ENCODE measurements at places on chromosomes 3 and 15.

DNA sequence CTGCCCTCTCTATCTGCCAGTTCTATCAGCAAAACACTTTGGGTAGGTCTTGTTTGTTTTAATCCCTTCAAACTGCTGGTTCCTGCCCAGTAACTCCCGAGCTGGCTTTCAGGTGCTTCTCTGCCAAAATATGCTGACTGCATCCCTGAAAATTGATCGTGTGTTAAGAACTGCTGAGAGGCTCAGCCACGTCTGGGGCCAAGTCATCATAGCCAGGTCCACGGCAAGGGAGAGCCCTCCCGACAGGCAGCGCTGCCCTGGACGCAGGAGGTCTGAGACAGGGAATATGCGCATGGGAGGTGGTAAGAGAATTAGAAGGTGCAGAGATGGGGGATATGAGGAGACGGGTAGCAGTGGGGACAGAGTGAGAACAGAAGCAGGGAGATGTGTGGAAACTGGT, 179.7 kb upstream of the TOPAZ1 start:
- DNase-seq = no peak

- DNase-seq = no peak
Observed at GRCh38 chr15:82999905-83000671, 11.4 kb downstream of the C15orf40 start.

- no peak for DNase-seq
Observed at GRCh38 chr3:61438253-61439121, 122.9 kb upstream of the PTPRG start.

GRCh38 chr15:71237456-71238188, 122.4 kb downstream of the THSD4 start:
- DNase-seq = no peak

GRCh38 chr15:97234851-97235610, 725.5 kb upstream of the ARRDC4 start:
- peak; percentile 39 for DNase-seq

DNA sequence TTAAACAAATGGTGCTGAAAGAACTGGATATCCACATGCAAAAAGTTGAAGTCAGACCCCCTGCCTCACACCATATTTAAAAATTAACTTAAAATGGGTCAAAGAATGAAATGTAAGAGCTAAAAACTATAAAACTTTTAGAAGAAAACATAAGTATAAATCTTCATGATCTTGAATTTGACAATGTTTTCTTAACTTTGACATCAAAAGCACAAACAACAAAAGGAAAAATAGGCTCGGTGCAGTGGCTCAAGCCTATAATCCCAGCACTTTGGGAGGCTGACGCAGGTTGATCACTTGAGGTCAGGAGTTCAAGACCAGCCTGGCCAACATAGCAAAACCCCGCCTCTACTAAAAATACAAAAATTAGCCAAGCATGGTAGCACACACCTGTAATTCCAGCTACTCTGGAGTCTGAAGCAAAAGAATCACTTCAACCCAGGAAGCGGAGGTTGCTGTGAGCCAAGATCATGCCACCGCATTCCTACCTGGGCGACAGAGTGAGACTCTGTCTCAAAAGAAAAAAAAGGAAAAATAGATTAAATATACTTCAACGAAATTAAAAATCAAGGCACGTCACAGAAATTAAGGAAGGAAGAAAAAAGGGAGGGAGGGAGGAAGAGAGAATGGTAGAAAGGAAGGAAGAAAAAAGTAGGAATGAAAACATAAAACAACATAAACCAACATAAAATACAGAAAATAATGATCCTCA, 1.5 kb downstream of the RAB27A start:
- no peak for DNase-seq

- no peak for DNase-seq
Observed at GRCh38 chr3:70726096-70726938, 413.9 kb upstream of the MDFIC2 start.

- DNase-seq = no peak
Observed at GRCh38 chr3:165491487-165491886, 295.3 kb upstream of the SLITRK3 start.

- DNase-seq = no peak
Observed at GRCh38 chr15:64717735-64718495, 57.5 kb downstream of the RBPMS2 start.

- DNase-seq = no peak
Observed at GRCh38 chr3:4751502-4752101, 227.6 kb upstream of the BHLHE40 start.

GRCh38 chr15:100183921-100184495, 157.8 kb downstream of the ADAMTS17 start:
- no peak for DNase-seq

DNA sequence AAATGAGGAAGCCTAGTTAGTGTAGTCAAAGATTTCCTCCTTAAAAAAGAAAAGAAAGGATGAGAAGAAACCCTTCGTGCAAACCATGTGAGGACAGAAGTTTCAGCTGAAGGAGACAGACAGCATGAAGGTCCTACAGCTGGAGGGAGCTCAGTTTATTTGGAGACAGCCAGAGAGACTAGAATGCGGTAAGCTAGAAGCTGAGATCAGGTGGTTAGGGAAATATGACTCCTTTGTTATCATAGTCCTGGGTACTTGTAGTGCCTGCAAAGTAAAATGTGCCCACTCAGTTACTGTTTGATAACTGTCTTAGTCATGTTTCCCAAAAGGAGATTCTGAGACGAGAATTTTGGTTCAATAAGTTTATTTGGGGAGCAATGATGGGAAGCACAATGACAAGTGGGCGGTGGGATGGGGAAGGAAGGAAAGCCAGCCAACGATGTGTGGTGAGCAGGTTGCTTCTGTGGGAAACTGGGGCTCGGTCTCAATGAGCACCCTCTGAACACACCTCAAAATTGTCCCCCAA, 178.8 kb upstream of the SNTN start:
- no peak for DNase-seq

GRCh38 chr3:10263646-10264363, 15.5 kb downstream of the TATDN2 start:
- no peak for DNase-seq

DNA sequence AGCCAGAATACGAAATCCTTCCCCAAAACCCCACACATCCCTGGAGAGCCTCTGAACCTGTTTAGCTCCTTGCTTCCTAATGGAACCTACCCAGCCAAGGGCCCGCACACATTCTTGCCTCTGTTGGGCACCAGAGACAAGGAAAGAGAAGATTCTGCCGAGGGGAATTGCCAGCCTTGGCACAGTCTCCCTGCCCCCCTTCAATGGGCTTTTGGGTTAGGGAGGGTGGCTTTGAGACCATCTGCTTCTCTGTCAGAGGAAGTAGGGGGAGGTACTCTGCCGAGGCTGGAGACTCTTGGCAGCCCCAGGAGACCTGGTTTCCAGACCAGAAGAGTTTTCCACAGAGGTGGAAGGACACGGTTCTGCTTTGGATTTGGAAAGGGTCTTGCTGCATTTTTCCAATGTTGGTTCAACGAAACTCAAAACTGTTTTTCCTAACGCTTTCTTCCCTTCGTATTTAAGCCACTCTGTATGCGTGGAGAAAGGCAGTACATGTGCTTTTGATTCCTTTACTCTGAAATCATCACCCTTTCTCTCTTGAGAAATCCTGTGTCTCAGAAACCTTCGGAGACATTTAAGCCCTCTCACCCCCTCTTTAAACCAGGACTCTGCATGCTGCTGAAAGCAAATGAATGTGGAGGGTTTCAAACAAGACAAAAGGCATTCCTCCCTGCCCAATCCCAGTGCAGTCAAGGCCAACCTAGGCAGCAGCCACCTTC, 78.8 kb upstream of the PRR23C start:
- peak; percentile 89 for DNase-seq

DNA sequence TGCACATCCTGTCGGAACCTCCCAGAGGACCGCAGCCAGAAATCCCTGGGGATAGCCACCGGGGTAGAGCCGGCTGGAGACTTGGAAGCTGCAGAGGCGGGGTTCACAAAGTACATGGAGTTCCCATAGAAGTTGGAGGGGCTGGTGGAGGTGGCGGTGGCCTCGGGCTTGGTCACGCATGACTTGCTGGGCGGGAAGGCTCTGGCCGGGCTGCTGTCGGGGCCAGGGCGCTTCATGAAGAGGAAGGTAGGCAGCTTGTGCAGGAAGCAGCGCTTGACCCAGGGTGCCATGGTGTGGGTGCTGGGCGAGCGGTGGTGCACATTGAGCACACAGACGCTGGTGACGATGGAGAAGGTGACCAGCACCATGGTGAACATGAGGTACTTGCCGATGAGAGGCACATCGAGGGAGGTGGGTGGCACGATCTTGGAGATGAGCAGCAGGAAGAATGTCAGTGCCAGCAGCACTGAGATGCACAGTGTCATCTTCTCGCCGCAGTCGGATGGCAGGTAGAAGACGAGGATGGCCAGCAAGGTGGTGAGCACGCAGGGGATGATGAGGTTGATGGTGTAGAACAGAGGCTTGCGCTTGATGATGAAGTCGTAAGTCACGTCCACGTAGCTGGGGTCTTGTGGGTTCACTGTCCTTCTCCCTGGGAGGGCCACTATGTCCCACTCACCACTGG, 8.4 kb upstream of the CHRNA3 start:
- no peak for DNase-seq

GRCh38 chr3:52242039-52242438, 3.1 kb upstream of the TWF2 start:
- DNase-seq = no peak

Data from NCI-H446 (cell line).